Stimulated activated CD8-positive, alpha-beta memory T cell treated with anti-CD3 and anti-CD28 coated beads, Interleukin-4, amount 100 ng/mL, for 48 hours (primary cell): ENCODE measurements at places on chromosomes 1 and 21.

DNA sequence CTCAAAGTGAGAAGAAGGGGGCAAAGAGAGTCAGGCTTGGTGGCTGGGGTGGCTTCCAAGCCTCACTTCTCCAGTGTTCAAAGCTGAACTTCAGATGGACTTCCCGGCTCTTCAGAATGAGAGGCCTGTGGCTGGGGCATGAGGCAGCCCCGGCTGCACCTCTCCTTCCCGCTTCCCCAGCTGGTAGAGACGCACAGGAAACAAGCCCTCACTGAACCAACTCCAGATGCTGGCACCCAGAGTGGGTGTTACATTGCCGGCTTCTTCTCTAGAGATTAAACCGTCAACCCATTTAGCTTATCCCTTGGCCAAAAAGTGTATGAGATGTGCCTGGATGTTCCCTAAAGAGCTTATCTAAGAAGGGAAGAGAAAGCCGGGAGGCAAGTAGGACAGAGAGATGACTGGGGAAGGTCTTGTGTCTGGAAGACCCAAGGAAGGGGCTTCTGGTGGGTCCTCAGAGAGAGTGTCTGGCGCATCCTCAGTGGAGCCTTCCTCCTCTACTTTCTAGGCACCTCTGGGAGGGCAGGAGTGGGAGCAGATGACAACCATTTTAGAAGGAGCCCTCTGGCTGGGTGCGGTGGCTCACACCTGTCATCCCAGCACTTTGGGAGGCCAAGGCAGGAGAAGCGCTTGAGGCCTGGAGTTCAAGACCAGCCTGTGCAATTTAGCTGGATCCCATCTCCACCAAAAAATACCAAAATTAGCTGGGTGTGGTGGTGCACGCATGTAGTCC lies 2.0 kb downstream of the ADAMTSL4 start:
- peak; percentile 49 for DNase-seq

DNA sequence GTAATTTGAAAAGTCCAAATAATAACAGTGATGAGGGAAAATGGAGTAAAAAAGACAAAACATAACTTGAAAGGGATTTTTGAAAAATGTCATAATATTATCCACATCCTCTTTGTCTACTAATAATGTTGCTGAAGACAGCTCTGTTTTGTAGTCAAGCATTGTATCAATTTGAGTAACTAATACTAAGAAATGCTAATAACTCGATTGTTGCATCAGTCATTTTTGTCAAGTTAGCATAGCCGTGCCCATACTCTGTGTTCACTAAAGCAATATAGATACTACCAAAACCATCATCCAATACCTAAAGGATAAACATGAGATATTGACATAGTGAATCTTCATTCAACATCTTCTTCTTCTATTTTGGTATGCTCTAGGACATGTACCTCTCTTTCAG lies 17.3 kb downstream of the PDC start:
- no peak for DNase-seq

- no peak for DNase-seq
Observed at GRCh38 chr1:174118751-174119150, 40.6 kb upstream of the RABGAP1L start.

- peak; percentile 56 for DNase-seq
Observed at GRCh38 chr1:42913426-42914091, 45.1 kb downstream of the SLC2A1 start.

DNA sequence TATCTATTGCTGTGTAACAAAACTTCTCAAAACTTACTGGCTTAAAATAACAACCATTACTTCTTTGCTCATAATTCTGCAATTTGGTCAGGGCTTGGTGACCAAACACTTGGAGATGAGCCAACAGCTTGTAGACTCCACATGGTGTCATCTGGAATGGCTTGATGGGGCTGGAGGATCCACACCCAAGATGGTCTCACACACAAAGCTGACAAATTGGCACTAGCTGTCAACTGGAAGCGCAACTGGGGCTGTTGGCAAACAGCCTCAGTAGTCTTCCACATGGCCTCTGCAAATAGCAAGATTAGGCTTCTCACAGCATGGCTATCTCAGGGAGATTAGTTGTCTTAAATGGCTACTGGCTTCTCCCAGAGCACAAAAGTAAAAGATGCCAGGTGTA lies 27.1 kb upstream of the MTF2 start:
- DNase-seq, result no peak

DNA sequence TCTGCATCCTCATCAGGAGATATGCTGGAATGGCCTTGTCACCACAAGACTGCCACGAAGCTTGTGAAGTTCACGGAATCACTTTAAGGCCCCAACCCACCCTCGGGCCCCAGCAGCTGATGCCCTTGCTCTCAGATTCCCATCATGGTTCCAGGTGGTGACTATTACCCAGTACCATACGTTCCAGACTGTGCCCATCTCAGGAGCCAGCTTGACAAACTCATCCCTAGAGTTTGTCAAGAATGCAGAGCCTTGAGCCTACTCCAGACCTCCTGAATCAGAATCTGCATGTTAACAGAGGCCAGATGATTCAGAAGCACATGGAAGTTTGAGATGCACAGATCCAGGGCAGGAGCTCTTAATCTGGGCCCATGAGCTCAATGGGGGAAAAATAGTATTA lies 53.9 kb upstream of the RBM15 start:
- DNase-seq, result no peak

- DNase-seq, result no peak
Observed at GRCh38 chr1:202681736-202682420, 28.4 kb downstream of the SYT2 start.

GRCh38 chr1:16724718-16725438 lies 15.4 kb upstream of the RNU1-4 start:
- no peak for DNase-seq

- no peak for DNase-seq
Observed at GRCh38 chr1:174956976-174957375, 42.8 kb upstream of the CACYBP start.

- no peak for DNase-seq
Observed at GRCh38 chr1:224087286-224087794, 26.6 kb upstream of the FBXO28 start.

GRCh38 chr1:5901150-5901549 lies 91.1 kb downstream of the NPHP4 start:
- no peak for DNase-seq

- DNase-seq, result no peak
Observed at GRCh38 chr1:7916501-7916830, 24.2 kb downstream of the TNFRSF9 start.

- no peak for DNase-seq
Observed at GRCh38 chr1:57572016-57572415, 148.2 kb upstream of the DAB1 start.

- DNase-seq, result no peak
Observed at GRCh38 chr1:220325306-220325995, 53.2 kb upstream of the RAB3GAP2 start.

- peak; percentile 55 for DNase-seq
Observed at GRCh38 chr1:23742670-23743286, 493 bp upstream of the ELOA start.

DNA sequence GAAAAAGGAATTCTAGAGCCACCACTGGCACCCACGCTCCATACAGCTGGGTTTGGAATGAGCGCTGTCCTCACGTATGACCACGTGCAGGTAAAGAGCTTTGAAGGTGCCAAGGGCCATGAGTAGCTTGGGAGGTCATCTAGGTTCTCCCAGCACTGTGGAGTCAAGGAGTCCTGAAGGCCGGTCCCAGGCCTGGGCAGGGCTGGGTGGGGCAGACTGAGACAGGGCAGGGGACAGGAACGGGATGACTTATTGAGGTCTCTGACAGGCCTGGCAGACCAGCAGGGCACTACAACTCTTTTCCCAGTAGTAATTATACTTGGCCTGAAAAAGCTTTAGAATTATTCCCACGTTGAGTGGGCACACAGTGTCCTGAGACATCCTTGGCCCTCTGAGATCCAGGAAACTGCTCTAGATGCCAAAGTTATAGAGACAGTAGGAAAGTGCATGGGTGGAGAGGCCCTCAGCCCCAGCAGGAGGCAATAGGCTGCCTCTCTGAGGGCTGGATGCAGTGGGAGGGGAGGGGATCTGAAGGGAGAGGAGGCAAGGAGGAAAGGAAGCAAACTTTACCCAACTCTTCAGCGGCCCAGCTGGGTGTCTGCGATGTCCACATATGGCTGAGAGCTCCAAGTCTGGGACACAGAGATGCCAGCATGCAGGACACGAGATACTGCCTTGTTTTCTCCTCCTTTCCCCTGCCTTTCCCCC lies 1.8 kb upstream of the CDA start:
- DNase-seq, result no peak

DNA sequence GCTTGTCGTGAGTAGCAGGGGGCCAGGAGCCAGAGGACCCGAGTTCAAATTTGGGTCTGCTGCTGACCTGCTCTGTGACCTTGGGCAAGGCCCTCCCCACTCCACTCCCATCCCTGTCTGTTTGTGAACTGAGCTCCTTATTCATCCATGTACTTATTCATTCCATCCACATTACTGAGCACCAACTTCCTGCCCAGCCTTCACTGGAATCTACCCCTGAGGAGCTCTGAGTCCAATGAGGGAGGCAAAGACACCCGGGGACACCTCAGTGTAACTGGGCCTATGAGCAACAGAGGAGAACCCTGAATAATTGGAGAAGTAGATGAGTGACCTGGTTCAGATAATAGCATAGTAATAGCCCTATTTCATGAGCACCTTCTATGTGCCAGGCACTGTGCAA lies 8.9 kb downstream of the BSND start:
- no peak for DNase-seq

DNA sequence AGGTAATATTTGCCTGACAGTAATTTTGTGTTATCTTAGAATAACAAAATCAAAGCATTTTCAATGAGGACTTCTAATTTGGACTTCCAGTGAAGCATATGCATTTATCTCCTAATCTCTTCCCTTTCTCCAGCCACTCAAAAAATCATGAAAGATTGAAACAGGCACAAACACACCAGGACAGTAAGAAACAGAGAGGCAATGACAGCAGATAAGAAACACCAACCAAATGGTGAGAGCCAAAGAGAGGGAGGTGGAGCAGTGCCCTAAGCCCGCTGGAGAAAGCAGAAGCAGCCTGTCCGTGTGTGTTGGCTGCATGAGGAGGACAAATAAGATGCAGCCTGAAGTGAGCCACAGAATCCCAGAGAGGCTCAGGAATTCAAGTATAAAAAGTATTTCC lies 39.0 kb downstream of the SLC44A3 start:
- no peak for DNase-seq

- DNase-seq, result no peak
Observed at GRCh38 chr1:93344886-93345632, 648 bp upstream of the DR1 start.

GRCh38 chr21:42049578-42050430 lies 21.3 kb upstream of the UMODL1 start:
- DNase-seq, result no peak

GRCh38 chr1:51620470-51620869 lies 3.6 kb downstream of the OSBPL9 start:
- DNase-seq, result no peak

DNA sequence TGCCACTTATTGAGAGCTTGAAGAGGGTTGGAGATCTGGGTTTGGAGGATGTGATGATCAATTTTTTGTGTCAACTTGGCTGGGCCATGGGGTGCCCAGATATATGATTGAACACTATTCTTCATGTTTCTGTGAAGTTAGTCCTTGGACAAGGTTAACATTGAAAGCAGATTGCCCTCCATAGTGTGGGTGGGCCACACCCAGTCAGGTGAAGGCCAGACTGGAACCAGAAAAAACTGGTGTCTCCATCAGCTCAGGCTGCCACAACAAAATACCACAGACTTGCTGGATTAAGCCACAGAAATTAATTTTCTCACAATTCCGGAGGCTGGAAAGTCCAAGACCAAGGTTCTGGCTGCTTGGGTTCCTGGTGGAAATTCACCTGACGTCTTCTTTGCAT lies 7.5 kb downstream of the CLDN14 start:
- no peak for DNase-seq

GRCh38 chr1:66489151-66489550 lies 44.8 kb upstream of the SGIP1 start:
- DNase-seq, result no peak

DNA sequence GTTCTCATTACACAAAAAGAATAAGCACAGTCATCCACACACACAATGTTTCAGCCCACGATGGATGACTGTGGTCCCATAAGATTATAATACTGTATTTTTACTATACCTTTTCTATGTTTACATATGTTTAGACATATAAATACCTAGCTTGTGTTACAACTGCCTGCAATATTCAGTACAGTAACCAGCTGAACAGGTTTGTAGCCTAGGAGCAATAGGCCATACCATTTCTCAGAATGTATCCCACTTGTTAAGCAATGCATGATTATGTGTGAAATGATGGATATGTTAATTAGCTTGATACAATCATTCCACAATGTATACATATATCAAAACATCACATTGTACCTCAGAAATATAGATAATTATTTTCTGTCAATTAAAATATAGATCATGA lies 33.2 kb upstream of the SAMD13 start:
- DNase-seq, result no peak

DNA sequence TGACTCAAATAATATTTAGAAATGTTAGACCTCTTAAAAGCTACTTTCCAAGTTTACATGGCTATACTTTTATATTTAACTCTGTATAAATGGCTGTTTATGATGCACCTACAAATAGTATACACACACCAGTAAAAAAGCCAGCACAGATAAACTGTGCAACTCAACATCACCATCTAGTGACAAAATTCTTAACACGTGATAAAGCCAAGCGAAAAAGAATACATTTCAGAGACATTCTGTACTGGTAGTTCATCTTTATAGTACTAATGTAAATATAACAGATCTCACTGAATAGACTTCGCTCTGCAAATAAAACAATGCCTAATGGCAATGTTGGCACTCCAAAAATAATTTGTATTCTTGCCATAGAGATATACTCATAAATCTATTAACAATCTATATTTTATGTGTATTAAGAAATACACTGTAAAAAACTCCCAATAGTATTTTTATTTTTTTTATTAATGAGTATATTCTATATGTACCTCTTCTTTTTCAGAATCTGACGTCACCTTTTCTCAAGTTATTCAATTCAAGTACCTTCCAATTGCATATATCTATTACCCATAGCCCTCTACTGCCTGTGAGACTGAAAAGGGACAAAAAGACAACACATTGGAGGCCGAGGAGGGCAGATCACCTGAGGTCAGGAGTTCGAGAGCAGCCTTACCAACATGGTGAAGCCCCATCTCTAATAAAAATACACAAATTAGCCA lies 100.2 kb downstream of the DPYD start:
- no peak for DNase-seq

- DNase-seq, result no peak
Observed at GRCh38 chr1:101697072-101697471, 299.7 kb downstream of the OLFM3 start.
